ACHN (cell line): ENCODE measurements at places on chromosomes 2 and 18.

- no peak for DNase-seq
These were observed 849 bp upstream of the TMEM18 start for GRCh38 chr2:677959-678550.

GRCh38 chr2:158994920-158995676 lies 26.7 kb downstream of the TANC1 start:
- DNase-seq, result no peak

GRCh38 chr2:228239207-228239906 lies 57.9 kb upstream of the SPHKAP start:
- no peak for DNase-seq

GRCh38 chr18:7447318-7448028 lies 119.6 kb upstream of the PTPRM start:
- no peak for DNase-seq

- no peak for DNase-seq
These were observed 293.1 kb downstream of the CDCA7 start for GRCh38 chr2:173647681-173648311.

GRCh38 chr2:126655500-126656430 lies at the start of gene GYPC:
TSS of gene GYPC (plus strand) at chr2:126656158. CDS start at chr2:126656264, 106 bp downstream.
- peak; percentile 25 for DNase-seq

DNA sequence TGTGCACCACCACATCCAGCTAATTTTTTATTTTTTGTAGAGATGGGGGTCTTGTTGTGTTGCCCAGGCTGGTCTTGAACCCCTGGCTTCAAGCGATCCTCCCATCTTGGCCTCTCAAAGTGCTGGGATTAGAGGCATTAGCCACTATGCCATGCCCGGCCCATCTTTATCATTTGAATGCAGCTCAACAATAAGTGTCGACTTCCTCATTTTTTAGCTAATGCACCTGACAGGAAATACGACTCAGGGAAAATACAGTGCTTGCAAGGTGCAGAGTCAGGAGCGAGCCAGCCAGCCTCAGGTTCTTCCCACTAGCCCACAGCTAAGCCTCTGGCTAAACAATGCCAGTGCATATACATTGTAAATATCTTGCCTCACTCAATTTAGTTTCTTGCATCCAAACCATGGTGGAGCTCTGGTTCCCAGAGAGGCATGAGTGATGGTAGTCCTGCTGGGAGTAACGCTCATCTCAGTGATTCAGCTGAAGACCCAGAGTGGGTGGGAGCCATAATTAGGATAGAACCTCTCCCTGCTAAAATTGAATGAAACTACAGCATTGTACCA lies 135.0 kb downstream of the TGIF1 start:
- DNase-seq, result no peak

DNA sequence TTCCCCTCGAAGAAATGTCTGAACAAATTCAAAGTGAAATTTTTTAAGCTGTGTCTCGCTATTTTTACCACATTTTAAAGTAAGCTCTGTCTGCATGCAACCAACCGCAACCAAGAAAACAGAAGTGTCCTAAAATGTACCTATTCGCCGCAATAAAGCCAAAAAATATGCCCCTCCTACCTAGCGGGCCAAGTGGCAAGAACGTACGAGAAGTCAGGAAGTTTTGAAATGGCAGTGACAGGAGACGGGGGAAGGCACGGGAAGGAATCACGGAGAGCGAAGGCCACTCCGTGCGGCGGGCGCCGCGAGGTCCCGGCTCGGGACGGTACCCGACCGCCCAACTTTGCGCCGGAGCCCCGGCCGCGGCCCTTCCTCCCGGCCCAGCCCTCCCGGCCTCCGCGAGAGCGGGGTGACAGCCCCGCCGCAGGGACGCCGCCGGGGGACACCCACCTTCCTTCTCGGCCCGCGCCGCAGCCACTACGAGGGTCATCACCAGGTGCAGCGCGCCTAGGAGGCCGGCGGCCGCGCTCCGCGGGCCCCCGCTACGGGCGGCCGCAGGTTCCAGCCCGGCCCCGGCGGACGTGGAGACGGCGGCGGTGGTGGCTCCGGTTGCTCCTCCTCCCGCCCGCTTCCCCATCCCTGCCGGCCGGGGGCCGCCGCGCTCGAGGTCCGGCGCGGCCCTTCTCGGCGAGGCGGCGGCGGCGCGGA lies 568 bp downstream of the TMEM131 start:
- peak; percentile 44 for DNase-seq

DNA sequence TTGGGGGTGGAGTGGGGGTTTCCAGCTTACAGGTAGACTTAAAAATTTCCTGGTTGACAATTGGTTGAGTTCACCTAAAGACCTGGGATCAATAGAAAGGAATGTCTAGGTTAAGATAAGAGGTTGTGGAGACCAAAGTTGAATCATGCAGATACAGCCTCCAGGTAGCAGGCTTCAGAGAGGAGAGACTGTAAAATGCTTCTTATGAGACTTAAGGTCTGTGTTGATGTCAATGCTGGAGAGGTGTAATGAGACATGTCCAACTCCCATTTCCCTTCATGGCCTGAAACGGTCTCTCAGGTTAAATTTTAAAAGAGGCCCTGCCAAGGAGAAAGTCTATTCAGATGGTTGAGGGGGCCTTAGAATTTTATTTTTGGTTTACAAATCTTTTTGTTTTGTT lies 38.5 kb upstream of the RND3 start:
- peak; percentile 41 for DNase-seq

- DNase-seq, result no peak
These were observed 39.4 kb upstream of the WIPF1 start for GRCh38 chr2:174636987-174637386.

- DNase-seq, result no peak
These were observed 90.9 kb upstream of the CXCR4 start for GRCh38 chr2:136208682-136209420.

DNA sequence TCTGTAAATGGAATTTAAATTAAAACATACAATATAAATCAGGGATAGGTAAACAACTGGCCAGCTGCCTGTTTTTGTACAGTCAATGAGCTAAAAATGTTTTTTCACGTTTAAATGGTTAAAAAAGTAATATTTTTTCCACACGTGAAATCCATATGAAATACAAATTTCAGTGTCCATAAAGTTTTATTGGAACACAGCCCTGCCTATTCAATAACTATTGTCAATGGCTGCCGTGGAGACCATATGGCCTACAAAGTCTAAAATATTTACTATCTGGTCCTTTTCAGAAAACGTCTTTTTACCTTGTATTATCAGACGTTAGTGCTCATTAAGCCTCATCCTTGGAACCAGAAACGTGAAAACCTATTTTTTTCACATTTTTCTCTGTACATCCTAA lies 1.3 kb downstream of the TMEM17 start:
- no peak for DNase-seq

DNA sequence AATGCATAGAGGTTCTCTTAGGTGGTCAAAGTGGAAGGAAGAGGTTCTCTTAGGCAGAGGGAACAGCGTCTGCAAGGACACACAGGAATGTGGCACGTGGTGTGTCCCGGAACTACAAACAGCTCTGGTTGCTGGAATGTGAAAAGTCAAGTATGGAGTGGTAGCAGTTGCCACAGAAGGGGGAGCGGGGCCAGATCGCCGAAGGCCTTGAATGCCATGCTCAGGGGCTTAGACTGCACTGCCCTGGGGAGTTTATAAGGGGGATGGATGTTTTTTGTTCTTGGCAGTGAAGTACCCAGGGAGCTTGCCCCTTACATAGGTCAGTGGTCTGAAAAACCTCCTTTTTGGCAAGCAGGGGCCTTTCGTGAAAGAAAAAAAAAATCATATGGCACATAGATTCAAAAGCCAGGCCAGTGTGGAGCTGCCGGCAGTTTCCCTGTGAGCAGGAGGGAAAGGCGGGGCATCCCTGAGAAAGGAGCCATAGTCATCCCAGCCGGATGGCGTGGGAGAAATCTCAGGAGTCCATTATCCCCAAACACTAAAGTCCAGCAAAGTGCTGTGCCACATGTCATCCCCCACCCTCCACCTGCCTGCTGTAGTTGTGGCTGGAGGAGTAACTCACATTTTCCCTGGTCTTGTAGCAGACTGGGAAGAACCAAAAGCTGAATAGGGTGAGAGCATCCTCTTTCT lies 45.4 kb downstream of the GORASP2 start:
- peak; percentile 44 for DNase-seq
